Stimulated activated CD8-positive, alpha-beta memory T cell treated with anti-CD3 and anti-CD28 coated beads, Interleukin-15, amount 100 ng/mL, for 1 hour (primary cell): ENCODE measurements at places on chromosomes 2 and 18.

GRCh38 chr2:43305012-43305411 lies 78.6 kb upstream of the ZFP36L2 start:
- no peak for DNase-seq

DNA sequence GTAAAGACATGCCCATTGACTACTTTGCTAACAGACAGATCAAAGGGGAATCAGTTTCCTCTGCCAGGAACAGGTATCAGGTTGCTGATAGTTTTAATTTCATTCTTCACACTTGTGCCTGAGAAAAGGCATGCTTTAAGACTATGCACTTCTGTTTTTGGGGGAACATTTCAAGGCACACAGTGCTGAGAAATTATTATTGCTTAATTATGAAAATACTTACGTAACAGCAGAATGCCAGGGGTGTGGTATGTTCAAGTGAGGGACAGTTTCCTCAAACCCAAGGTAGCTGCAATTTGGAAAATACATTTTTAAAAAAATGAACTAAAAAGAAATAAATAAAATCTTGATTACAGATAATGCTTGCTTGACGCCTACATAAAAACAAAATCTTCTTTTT lies 1746.1 kb upstream of the PIK3C3 start:
- DNase-seq, result no peak

DNA sequence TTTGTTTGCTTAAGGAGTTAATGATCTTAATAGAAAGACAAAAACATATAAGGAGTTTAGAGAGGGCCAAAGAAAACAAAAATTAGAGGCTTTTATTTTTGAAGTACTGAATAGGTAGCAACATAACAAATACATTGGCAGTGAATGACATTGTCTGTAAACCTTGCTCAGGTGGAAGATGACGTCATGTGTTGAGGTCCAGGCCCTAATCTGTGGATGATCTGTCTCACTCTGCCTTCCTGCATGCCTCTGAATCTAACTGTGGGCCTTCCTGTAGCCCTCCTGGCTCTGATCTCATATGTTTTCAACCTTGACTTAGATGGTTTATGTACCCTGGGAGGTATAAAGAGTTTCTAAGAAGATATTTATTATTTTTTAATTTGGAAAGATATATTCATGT lies 58.1 kb upstream of the DYNAP start:
- no peak for DNase-seq

DNA sequence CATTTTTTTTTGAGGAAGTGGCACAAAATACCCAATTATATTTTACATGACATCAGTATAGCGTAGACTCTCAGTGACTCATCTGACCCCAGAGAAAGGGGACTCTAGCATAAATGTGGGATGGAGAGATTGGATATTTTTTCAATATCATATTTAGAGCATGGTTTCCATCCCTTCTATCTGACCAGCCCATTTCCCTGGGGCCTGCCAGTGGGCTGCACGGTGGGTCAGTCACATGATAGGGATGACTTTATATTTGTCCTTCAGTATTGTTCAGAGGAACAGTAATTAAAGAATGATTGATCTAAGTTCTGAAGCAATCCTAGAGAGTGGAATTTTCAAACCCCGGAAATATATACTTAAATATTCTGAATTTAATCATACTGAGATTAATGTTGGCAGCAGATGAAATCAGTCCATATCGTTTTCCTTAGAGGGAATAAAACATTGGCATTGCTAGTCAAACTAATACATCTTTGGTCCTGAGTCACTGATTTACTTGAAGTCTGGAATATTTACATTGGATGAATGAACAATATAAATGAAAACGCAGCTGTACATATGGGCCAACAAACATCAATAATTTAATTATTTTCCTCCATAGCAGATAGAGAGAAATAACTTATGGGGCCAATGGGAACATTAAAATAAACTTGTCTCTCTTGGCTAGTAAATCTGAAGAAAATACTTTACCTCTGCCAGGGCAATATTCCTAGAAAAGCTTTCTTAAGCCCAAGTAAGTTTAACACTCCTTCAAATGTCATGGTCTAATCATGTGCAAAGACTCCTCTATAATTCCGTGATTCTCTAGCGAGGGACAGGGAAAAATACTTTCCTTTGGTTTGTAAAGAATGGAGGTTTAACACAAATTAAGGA lies 563.6 kb upstream of the PKDCC start:
- no peak for DNase-seq

GRCh38 chr2:37344453-37345361 lies at the start of gene QPCT:
TSS of gene QPCT (plus strand) at chr2:37344630. CDS start at chr2:37344732, 102 bp downstream.
- peak; percentile 34 for DNase-seq

GRCh38 chr2:18123211-18123570 lies 244.7 kb downstream of the KCNS3 start:
- no peak for DNase-seq

DNA sequence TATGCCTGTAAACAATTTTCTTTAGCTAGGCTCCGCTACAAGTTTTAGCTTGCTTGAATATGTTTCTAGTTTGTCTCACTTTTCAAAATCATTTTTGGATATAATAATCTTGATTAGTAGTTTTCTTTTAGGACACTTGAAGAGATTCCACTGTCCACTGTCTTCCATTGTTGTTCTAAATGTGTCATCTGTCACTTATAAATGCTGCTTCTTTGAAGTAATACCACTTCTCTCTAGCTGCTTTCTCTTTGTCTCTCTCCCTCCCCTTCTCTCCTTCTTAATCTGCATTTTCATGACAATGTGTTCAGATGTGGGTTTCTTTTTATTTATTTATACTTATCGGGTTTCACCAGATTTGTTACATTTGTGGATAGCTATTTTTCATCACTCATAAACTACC lies 73.7 kb upstream of the DPP10 start:
- no peak for DNase-seq

DNA sequence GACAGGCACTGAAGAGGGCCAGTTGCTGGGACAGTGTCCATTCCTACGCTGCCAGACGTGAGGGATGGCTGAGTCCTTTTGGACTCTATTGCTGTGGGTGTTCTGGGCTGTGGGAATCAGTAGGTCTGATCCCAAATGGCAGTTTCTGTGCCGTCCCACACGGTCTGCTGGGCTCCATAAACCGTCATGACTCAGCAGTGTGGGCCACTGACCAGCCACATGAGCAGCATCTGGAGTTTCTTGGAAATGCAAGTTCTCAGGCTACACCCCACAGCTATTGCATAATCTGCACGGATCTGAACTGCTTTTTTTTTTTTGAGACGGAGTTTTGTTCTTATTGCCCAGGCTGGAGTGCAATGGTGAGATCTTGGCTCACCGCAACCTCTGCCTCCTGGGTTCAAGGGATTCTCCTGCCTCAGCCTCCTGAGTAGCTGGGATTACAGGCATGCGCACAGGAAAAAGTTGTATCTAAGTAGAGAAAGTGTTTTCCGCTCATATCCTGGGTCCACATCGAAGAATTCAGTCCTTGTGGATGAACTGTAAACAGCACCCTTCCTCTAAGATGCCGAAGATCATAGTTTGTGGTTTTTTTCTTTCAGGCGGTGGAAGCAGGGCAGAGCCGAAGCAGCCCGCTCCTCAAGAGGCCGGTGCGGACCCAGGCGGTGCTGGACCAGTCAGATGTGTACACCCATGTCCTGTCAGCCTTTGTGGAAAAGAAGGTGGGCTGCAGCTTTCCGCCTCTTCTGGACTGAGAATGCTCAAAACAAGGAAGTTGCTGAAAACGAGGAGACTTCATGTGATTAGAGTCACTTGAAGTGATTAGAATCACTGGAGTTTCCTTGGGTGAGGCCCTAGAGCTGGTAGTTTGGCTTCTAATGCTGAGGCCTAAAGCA lies 25.5 kb downstream of the RMC1 start:
- DNase-seq, result no peak

DNA sequence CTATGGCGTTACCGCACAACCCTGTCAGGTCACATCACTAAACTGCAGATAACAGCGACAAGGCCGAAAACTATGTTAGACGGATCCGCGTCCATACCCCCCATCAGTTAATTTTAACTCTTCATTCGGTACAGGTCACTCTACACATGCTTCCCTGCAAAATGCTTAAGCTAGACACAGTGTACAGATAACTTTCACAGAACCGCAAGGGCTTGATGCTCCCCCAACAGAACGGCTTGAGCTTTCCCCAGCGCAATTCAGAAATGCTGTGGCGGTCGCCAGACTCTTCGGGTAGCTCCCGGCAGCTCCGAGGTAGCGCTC lies 283 bp upstream of the RBBP8 start:
- no peak for DNase-seq
